ENCODE measurements at places on chromosomes 5 and 9. TPM values are rescaled to one million over a fixed set of nuclear protein-coding genes. Genes with fewer than 3 reads are reported as not detected.

Gene PCDHGB7
- 5.5 TPM for polyA plus RNA-seq

Gene SLC45A2
- not detected for polyA plus RNA-seq

Gene DMXL1
- polyA plus RNA-seq: 10.1 TPM

Gene EQTN
- 0.23 TPM for polyA plus RNA-seq

Gene CYSRT1
- polyA plus RNA-seq: 6.5 TPM

Gene PPP2R2B
- 20.0 TPM for polyA plus RNA-seq

Gene NR5A1
- polyA plus RNA-seq: 0.29 TPM

Gene WNT8A
- not detected for polyA plus RNA-seq

Gene SLC36A2
- polyA plus RNA-seq: 0.30 TPM

Gene LHFPL2
- 14.8 TPM for polyA plus RNA-seq

Gene SHISAL2B
- 12.4 TPM for polyA plus RNA-seq

Gene PHF24
- polyA plus RNA-seq: 0.29 TPM

Gene ARL14EPL
- not detected for polyA plus RNA-seq

Gene PCDHGB6
- polyA plus RNA-seq: 4.3 TPM

Gene CBY3
- polyA plus RNA-seq: 0.39 TPM
